ENCODE measurements at places on chromosomes 1 and 21. TPM values are rescaled to one million over a fixed set of nuclear protein-coding genes. Genes with fewer than 3 reads are reported as not detected.

GJC2 gene
- 2.8 TPM for total RNA-seq

DNA sequence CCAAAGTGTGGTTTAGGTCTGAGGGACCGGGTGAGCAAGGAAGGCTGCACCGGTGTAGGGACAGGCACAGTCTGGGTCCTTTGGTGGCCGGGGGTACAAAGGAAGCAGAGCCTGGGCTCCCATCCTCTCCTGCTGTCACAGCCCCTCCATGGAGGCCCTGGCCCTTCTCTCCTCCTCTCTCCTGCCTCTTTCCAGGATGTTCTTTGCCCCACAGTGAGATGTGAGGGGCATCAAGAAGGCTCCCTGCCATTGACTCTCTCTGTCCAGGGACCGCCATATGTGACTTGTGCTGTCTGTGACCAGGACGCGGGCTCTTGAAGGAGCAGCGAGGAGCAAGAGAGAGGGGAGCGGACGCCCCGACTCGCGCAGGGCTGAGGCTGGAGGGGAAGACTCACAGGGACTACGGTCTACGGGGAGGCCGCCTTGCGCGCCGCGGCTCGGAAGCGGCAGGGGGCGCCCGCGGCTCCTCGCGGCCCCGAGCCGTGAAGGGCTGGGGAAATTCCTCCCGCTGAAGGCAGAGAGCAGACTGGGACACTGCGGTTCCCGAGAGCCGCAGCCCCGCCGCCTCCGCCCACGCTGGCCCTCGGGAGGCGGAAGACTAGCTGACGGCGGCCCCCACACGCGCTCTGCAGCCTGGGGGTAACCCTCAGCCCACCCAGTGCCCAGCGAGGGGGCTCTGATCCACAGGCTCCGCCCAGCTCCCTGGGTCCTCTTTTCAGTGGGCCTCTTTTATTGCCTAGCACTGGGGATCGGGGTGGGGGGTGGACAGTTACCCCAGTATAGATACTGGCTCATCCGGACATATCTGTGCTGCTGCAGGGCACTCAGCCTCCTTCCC lies 40.8 kb downstream of the MAB21L3 start:
- H3K27ac ChIP-seq: peak overlapping the region; percentile 44
- H3K4me3 ChIP-seq: peak overlapping the region; percentile 41
- no peaks in the 10 kb centered on the region for H3K36me3 ChIP-seq
- peaks cover 21% of the 10 kb centered on the region for H3K4me1 ChIP-seq
- H3K27me3 ChIP-seq: no peaks in the 10 kb centered on the region
- DNase-seq: peak; percentile 55

- peak overlapping the region; percentile 82 for H3K4me3 ChIP-seq
- DNase-seq: no peak
- no peaks in the 10 kb centered on the region for H3K27me3 ChIP-seq
- H3K36me3 ChIP-seq: no peaks in the 10 kb centered on the region
Measured at GRCh38 chr1:214280386-214281020, 456 bp upstream of the SMYD2 start.

GRCh38 chr1:209552406-209553264 lies 30.9 kb upstream of the CAMK1G start:
- no peaks in the 10 kb centered on the region for H3K4me1 ChIP-seq
- H3K36me3 ChIP-seq: no peaks in the 10 kb centered on the region
- peaks cover 5% of the 10 kb centered on the region for H3K27me3 ChIP-seq
- H3K27ac ChIP-seq: no peak overlapping the region
- H3K4me3 ChIP-seq: no peak overlapping the region

- no peak for DNase-seq
- peaks cover 4% of the 10 kb centered on the region for H3K4me1 ChIP-seq
- no peaks in the 10 kb centered on the region for H3K27me3 ChIP-seq
- H3K27ac ChIP-seq: no peak overlapping the region
- no peak overlapping the region for H3K4me3 ChIP-seq
- no peaks in the 10 kb centered on the region for H3K36me3 ChIP-seq
Measured at GRCh38 chr1:2893473-2894120, 92.1 kb upstream of the TTC34 start.

Data from CD4-positive, CD25-positive, alpha-beta regulatory T cell (primary cell).